Chondrocyte (in vitro differentiated cells): ENCODE measurements at places on chromosomes 1 and 21. TPM values are rescaled to one million over a fixed set of nuclear protein-coding genes. Genes with fewer than 3 reads are reported as not detected.

TSTD1 gene
- 0.70 TPM in 1 of 3 replicates, not detected in the others for total RNA-seq

BTBD8 gene
- 2.3 to 2.6 TPM (median 2.5 TPM) in 3 replicates for total RNA-seq

BGLAP gene
- total RNA-seq: 0.82 TPM in 1 of 3 replicates, not detected in the others

PADI1 gene
- total RNA-seq: 0.41 to 0.97 TPM (median 0.70 TPM) in 3 replicates

RIPPLY3 gene
- 0.21 to 0.37 TPM in 2 of 3 replicates, not detected in the other for total RNA-seq

OPTC gene
- not detected in 3 replicates for total RNA-seq
